Caudate nucleus (tissue), 63 donors: ENCODE measurements at places on chromosomes 6 and 20.

GRCh38 chr6:46637145-46637544 is 15.5 kb downstream of the CYP39A1 start:
- no peak for DNase-seq

DNA sequence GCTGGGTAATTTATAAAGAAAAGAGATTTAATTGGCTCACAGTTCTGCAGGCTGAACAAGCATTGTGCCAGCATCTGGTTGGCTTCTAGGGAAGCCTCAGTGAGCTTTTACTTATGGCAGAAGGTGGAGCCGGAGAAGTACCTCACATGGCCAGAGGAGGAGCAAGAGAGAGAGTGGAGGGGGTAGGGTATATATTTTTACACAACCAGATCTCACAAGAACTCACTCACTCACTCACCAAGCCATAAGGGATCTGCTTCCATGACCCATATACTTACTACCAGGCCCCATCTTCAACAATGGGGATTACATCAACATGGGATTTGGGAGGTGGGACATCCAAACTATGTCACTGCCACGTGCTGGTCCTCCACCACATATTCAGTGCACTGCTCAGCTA is 152.6 kb upstream of the PRND start:
- no peak for DNase-seq

GRCh38 chr20:1033751-1034414 is 31.8 kb upstream of the RSPO4 start:
- DNase-seq = no peak

- DNase-seq = peak; percentile 71
These were observed 483 bp downstream of the NCOA6 start for GRCh38 chr20:34824806-34825529.

- no peak for DNase-seq
These were observed 1302.1 kb upstream of the GJE1 start for GRCh38 chr6:140830666-140831065.

- DNase-seq = no peak
These were observed 97.9 kb downstream of the LRRC1 start for GRCh38 chr6:53892707-53893106.

GRCh38 chr6:157099912-157100593 is 223.3 kb downstream of the TMEM242 start:
- no peak for DNase-seq

DNA sequence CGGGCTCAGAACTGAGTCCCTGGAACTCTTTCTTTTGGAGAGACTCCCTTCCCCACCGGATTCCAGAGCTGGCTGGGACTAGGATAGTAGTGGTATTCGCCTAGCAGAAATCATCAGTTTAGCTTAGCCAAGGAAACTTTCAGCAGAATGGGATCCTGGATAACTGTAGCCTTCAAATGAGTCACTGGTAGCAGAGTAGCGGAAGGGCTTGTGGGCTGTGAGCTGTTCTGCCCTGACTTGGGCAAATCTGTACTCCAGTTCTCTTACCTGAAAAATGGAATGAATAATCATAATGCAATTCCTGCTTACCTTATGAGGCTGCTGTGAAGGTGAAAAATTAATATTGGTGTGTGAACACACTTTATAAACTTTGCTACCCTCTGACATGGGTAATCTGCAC is 244.3 kb upstream of the CHD6 start:
- DNase-seq = no peak

DNA sequence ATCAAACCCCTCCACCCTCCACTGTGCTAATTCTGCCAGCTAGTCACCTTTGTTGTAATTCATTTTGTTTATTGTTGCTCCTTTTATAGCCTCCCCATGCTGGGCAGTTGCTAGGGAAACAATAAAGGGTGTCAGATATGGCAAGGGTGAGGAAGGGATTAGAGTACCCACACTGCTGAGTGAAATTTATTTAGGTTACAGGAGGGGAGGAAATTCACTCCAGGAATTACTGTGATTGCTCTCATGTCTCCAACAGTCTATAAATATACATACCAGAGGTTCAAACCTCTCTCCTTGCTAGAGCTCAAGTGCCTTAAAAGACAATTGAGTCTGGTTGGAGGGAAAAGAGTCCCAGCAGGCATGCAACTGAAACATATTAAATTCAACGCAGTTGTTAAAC is 90.6 kb upstream of the ADGRF1 start:
- no peak for DNase-seq

GRCh38 chr20:50436052-50436656 is 74.0 kb upstream of the PTPN1 start:
- DNase-seq = no peak

DNA sequence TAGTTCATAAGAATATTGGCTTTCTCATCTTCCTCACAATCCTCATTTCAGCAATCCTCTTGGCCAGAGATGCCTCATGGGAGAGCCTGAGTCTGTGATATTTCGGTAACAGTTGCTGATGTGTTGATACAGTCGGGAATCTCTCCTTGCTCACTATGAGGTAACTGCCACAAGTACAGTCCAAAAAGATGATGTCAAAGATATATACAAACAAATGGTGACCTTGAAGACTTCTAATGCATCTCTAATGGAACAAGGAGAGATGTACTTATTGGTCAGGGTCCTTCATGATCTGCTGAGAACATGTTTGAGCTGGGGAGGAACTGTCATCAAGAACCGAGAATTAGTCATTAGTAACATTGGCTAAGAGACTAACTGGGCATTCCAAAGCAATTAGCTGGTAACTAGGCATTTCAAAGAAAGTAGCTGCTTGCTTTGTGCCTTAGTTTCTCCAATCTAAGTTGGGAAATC is 56.1 kb downstream of the FILIP1 start:
- DNase-seq = no peak

- DNase-seq = no peak
These were observed 167.0 kb downstream of the LRFN2 start for GRCh38 chr6:40419946-40420728.

DNA sequence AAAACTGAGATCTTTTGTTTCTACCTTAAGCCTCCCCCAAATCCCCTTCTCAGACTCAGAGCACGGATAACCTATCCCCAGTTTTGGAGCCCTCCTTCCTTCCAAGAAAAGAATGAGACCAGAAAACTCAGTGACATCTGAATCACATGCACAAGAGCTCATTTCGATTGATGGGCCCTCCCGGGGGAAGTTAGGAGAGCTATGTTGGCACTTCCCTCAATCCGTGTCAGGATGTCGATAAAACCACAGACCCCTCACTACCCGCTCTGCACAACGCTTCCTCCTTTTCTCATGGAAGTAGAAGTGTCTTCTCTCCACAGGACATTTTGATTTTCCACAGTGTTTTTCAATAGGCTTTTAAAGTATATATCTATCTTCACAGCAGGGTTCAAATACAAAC is 332.4 kb downstream of the HACE1 start:
- DNase-seq = peak; percentile 26

- DNase-seq = no peak
These were observed 38.8 kb downstream of the EZR start for GRCh38 chr6:158780246-158780884.

DNA sequence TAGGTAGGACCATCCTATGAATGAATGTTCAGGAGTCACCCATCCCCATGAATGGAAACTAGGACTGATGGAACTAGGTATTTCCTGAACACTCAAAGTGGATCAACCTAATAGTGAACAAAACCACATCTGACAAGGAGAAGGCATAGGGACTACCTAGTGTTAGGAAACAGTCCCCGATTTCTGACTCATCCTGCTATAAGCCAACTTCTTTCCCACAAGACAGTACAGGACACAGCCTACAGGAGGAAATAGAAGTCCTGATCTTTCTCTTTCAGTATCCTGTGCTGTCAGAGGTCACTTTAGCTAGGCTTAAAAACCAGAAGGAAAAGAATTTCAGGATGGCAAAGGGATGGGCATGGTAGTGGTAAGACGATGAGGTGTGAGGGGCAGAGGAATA is 19.5 kb upstream of the GMDS start:
- no peak for DNase-seq

DNA sequence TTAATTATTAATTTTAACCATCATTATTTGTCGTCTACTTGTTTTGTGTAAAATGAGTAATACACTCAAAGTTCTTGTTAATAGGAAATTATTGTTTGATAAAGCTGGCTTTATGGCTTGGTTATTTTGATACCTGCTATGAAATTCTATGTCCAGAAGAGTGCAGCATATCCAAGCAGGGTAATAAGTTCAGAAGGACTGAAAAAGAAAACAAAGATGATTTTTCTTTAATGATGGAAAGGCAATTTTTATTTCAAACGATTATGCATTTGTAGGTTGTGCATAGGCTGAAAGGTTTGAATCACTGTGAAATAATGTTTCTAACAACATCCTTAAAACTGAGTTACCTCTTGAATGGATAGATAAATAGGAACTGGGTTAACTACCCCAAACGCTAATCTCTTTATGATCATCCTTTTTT is 1.4 kb upstream of the MAN1A1 start:
- DNase-seq = no peak

DNA sequence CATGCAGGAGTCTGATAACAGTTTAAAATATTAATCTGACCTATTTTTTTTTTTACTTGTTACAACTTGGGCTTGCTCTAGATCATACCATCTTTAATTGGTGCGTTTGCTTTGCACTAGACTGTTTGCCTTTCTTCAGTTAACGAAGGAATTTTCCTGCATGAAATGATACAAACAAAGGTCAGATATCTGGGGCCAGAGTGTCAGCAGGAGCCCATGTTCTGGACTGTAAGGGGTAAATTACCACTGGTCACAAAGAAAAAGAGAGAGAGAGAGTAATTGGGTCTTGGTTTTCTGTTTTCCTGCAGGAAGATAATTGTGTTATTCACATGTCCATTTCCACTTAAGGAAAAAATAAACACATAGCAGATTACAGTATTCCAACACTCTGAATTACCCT is 399.4 kb upstream of the MARCKS start:
- DNase-seq = no peak
